Posterior cingulate gyrus (tissue), 11 donors: ENCODE measurements at places on chromosomes 6 and 20.

- DNase-seq = no peak
Measured at GRCh38 chr20:23484081-23484480, 6.8 kb upstream of the CST8 start.

- DNase-seq = no peak
Measured at GRCh38 chr6:16493112-16493511, 254.7 kb downstream of the GMPR start.

DNA sequence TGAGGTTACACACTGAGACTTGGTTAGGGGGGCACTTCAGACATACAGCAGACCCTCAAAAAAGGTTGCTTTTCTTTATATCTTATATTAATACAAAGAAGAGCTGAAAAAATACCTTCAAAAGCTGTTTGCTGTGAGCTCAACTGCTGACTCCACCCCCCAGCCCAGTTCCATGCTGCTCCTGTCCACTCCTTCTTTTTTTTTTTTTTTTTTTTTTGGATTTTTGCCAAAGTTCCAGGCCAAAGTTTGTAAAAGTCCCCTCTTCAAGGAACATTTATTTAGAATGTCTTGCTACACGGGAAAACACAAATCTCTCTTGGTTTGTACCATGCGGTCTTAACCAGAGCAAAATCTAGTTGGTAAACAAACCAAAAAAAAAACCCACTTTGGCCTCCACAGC is 85.3 kb upstream of the AKAP12 start:
- DNase-seq = no peak

GRCh38 chr20:53869466-53870258 is 200.7 kb downstream of the BCAS1 start:
- no peak for DNase-seq

GRCh38 chr20:16898433-16898832 is 150.3 kb downstream of the OTOR start:
- no peak for DNase-seq

DNA sequence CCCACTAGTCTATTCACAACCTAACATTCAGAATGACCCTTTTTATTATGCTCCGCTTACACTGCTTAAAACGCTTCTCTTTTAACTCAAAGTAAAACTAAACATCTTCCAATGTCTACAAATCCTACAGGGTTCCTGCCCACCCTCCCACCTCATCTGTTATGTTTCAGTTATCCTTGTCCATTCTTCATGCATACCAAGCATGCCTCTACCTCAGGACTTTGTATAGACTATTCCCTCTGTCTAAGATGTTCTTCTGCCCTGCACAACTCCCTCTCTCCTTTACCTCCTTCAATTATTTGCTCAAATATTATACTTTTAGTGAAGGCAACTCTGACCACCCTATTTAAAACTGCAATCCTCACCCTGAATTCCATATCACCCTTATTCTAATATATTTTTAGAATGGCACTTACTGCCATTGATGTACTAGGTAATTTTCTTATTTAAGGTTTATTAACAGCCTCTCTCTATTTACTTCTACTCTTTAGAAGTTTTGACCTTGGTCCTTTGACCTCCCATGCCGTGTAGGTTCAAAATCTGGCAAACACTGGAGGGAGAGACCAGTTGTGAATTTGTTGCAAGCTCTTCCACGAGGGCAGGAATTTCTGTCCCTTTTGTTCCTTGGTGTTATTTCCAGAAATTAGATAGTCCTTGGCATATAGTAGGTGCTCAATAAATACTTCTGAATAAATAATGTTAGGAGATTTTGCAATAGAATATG is 111.8 kb downstream of the CHD6 start:
- no peak for DNase-seq

GRCh38 chr6:40419377-40419776 is 167.8 kb downstream of the LRFN2 start:
- no peak for DNase-seq

DNA sequence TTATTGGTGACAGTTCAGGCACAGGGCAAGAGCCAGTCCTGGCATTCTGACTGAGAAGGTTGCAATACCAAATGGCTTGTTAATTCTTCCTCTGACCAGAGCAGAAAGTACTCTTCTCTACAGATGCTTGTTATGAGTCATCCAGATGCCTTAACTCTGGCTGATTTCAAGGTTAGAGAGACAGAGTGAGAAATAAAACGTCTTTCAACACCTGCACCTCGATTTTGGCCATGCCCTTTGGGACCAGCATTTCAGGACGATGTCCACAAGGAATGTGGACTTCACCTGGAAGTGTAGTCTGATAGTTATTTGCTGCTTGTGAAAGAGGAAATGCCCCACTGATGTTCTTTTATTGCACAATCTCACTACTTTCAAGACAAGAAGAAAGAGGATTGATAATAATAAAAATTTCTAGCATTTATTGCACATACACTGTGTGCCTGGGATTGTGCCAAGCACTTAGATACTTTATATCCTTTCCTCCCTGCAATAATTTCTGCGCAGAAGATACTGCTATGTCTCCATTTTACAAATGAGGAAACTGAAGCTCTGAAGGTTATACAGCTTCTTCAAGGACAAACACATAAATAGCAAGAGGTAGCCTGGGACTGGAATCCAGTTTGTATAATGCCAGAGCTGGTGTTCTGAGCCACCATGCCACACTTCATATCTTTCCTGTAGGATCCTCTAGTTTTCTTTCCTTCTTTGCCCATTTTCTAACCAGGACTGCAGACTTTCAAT is 33.5 kb upstream of the MCM3 start:
- no peak for DNase-seq

DNA sequence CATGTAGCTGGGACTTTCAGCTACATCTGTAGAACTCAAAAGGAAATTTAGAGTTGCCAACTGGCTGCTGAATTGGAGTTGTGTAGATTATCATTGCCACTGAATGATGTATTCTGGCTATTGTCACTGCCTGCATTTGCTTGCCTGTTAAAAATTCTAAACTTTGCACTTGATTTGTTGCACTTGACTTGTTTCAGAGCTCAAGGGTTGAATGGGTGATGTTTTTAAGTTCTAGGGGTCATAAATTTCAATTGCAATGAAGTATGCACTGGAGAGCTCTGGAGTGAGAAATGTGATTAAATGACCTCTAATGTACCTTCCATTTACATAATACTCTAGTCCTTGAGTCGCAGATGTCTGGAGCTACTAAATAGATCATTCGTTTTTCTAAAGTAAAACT is 102.4 kb downstream of the TNFRSF21 start:
- no peak for DNase-seq

GRCh38 chr6:150940941-150941340 is 75.4 kb downstream of the MTHFD1L start:
- DNase-seq = no peak

- no peak for DNase-seq
Measured at GRCh38 chr20:36369739-36370138, 63.6 kb downstream of the DLGAP4 start.

GRCh38 chr6:17972074-17972952 is 15.1 kb downstream of the KIF13A start:
- DNase-seq = no peak

DNA sequence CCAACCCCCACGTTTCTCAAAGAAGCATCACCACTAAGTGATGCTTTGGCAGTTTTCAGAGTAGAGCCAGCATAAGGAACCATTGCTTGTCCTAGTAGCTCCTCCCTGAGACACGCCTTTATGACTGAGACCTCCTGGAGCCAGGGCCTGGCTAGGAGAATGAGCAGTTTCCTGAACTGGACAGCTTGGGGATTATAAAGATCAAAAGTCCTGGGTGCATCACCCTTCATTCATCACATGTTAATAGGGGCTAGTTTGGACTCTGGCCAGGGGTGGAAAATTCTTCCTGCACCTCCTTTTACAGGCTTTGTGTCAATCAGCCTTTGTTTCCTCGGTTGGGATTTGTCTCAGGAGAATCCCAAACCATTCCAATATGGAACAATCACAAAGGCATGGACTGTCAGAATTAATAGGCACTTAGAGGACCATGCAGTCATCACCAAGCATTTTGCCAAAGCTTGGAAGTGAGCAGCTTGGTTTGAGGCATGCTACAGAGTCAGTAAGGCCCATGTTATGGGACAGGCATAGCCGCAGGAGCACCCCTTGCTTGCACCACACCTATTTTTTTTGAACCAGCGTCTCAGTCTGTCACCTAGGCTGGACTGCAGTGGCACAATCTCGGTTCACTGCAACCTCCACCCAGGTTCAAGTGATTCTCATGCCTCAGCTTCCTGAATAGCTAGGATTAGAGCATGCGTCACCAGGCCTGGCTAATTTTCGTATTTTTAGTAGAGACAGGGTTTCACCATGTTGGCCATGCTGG is 64.9 kb upstream of the TGM3 start:
- no peak for DNase-seq

GRCh38 chr6:42040856-42041480 is 9.4 kb upstream of the TAF8 start:
- peak; percentile 67 for DNase-seq

DNA sequence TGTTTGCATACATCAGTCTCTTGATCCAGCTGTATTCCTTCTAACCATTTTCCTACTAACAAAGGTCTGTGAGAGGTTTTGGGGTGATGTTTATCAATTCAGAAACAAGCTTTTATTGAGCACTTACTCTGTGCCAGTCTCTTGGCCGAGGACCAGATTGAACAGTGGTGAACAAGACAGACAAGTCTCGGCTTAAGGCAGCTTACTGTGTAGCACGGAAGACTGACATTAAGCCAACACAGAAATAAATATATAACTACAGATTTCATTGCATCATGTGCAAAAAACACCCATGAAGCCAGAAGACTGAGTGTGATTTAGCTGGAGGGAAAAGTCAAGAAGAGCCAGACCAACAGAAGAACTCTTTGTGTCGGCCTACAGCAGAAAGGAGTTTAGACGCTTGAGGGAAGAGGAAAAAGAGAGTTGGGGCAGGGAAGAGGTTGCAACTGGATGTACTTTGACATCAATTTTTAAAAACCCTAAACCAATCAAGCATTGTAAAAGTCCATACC is 549.6 kb upstream of the CITED2 start:
- no peak for DNase-seq

DNA sequence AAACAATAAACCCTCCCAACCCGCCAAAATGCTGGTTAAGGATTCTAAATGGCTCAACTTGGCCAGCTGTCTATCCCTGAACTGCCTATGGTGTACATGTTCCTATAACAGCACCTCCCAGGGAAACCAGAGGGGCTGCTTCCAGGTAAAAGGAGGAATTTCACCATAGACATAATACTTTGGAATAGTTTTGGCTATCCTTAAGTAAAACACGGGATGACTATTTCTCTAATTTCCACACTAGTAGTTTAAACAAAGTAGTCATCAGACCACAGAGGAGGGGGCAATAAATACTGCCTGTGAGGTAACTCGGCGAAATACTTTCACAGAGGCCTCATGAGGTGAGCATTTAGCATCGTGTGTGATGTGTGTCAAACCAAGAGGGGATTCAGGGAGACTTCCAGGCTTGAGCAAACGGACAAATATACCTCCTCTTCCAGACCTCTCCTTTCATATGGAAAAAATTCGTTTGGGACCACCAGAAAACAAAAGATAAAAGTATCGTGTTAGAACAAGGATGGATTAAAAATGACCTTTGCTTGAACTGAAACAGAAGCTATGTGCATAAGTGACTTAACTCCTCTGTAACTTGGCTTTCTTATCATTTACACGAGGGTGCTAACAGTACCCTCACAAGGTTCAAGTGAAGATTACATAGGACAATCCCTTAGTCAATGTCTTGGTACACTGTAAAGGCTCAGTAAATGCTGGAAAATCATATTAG is 1.0 kb upstream of the XRN2 start:
- no peak for DNase-seq

DNA sequence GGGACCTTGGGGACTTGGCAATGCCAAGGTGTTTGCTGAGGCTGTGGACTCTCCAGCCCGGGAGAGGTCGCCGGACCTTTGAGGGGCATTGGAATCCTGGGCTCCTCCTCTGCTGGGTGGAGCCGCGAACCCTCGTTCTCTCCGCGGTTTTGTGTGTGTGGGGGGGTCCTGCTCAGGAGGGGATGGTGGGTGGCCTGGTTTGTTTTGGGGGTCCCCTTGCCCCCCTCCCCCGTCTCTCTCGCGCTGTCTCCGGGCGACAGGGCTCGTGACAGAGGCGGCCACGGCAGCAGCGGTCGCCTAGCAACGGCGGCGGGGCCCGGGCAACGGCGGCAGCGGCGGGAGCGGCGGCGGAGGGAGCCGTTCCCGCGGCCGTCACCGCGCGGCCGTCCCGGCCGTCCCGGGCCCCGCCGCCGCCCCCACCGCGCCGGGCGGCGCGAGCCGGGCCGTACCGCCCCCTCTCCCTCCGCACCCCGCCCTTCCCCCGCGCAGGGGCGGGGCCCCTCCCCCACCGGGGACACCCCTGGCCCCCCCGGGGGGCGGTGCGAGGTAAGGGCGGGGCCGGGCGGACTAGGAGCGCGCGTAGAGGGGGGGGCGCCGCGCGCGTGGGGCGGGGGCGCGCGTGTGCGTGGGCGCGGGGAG is 7.8 kb downstream of the SYNGAP1 start:
- DNase-seq = peak; percentile 65

DNA sequence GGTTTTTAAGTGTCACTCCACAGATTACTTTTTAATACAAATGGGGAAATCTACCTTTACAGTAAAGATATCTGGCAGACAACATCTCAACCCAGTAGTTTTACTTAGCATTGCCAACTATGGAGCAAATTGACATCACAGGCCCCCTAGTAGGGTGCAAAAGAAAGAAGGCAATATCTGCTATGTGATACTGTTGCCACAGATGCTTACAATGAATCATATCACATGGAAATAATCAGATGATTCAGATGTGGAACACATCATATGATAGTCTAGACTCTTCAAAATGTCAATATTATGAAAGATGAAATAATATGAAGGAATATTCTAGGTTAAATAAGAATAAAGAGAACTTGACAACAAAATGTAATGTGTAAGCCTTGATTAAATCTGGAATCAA is 322.5 kb downstream of the BMP2 start:
- DNase-seq = no peak

- no peak for DNase-seq
Measured at GRCh38 chr6:4903751-4904370, 100.0 kb downstream of the RPP40 start.

DNA sequence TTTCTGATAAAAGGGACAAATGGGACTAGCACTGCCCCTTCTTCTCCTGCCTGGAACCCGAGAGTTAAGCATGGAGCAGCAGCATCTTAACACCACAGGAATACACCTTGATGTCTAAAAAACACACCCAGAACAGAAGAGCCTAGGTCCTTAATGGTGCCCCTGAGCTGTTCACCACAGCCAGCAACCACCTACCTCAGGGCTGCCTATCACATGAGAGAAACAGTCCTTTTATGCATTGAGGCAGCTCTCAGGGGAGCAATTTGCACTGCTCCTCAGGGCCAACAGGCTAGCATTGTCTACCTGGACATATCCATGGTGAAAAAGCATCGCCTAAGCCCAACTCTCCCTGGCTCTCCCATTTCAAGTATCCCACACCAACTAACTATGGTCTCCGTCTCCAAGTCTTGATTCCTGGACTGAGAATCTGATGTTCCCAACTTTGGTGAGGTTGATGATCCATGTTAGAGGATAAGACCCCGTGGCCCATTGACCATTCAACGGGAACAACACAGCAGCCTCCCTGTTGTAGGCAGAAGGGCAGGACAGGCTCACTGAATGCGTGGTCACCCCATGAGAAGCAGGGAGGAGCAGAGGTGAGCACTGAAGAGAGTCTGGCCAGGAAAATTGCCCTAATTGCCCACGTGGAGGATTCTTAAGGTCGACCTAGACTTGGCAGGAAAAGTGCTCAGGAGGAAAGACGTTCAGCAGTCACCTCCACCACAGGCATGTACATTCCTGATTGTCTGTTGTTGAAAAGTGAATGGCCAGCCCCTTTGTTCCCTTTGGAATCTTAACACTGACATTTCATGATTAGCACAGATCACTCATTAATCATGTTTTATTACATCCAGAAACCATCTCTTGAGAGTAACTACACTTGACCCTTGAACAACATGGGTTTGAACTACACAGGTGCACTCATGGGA is 4.2 kb upstream of the APMAP start:
- DNase-seq = no peak

GRCh38 chr6:31657406-31658157 is 1.9 kb downstream of the APOM start:
- DNase-seq = no peak
